ENCODE measurements at places on chromosomes 13 and 19.

DNA sequence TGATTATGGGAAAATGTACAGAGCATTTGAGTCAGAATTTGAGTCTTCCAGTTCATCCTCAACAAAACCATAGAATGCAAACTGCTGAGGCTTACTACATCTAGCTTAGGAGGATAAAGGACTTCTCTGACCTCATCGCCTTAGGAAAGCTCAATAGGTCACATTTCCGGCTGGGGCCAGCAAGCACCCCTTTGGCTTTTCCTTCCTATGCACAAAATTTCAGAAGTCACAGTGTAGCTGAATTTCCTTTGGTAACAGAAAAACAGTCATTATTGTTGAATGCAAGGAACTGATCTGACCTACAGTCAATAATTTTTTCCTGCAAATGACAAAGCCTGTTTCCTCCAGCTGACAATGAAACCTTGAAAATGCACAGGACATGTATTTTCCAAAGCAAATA lies 32.8 kb upstream of the LRCH1 start:
- no peak for DNase-seq

DNA sequence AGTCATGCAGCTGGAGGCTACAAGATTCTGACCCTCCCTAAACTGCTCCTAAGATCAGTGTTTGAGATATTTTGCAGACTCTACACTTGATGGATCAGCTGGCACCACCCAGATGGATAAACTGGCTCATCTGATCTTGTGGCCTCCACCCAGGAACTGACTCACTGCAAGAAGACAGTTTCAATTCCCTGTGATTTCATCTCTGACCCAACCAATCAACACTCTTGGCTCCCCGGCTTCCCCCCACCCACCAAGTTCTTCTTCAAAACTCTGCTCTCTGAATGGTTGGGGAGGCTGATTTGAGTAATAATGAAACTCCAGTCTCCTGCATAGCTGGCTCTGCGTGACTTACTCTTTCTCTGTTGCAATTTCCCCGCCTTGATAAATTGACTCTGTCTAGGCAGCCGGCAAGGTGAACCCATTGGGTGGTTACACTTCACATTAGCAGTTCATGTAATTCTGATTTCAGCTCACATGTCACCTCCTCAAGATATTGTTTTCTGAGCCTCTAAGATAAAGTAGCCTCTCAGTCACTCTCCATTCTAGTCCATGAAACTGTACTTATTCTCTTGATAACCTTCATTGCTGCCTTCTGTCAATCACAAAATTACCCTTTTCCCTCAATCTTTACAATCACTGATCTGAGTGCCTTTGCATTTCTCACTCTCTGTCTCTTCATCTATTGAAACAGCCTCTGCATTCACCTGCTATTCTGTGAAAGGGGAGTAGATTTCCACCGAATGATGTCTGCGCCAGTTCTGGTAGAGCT lies 9.9 kb upstream of the FPR3 start:
- DNase-seq: peak; percentile 49

GRCh38 chr13:34678154-34678553 lies 263.9 kb upstream of the NBEA start:
- DNase-seq: no peak

DNA sequence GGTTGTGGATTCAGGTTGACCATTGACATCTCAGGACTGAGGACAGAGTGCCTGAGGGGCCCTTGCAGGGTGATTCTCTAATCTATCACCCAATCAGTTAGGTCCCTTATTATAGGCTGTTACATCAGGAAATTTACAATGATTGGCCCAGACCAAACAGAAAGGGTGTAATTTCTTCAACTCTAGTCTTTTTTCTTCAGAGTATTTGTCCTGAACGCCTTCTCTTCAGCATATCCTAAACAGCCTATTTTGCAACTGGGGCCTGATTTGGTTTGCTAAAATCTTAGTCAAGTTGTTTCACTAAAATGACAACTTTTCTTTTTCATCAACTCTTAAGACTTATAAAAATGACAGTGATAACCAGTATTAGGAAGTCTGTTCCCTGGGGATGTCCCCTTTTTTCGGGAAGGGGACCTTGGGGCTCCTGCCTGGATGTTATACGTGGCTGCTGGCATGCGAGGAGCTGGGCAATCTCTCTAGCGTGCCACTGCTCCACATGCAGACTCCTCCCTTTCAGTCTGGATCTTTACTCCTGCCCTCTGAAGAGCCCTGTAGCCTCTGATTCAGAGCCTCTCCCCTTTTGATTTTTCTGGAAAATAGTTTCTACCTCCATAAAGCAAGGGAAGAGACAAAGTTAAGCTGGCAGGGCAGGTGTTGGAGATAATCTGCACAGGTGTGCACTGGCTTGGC lies 19.6 kb upstream of the GTF2F2 start:
- no peak for DNase-seq

GRCh38 chr13:47420568-47420967 lies 523.7 kb upstream of the HTR2A start:
- no peak for DNase-seq

- DNase-seq: no peak
Measured at GRCh38 chr19:53554804-53555203, 16.9 kb downstream of the ZNF331 start.

GRCh38 chr19:46787331-46788261 lies 798 bp downstream of the SLC1A5 start:
- peak; percentile 51 for DNase-seq

Measured in stimulated activated CD4-positive, alpha-beta T cell treated with anti-CD3 and anti-CD28 coated beads, Interleukin-4, amount 100 ng/mL, for 1 hour (primary cell).